Amygdala (tissue), 56 donors: ENCODE measurements at places on chromosomes 13 and 19.

DNA sequence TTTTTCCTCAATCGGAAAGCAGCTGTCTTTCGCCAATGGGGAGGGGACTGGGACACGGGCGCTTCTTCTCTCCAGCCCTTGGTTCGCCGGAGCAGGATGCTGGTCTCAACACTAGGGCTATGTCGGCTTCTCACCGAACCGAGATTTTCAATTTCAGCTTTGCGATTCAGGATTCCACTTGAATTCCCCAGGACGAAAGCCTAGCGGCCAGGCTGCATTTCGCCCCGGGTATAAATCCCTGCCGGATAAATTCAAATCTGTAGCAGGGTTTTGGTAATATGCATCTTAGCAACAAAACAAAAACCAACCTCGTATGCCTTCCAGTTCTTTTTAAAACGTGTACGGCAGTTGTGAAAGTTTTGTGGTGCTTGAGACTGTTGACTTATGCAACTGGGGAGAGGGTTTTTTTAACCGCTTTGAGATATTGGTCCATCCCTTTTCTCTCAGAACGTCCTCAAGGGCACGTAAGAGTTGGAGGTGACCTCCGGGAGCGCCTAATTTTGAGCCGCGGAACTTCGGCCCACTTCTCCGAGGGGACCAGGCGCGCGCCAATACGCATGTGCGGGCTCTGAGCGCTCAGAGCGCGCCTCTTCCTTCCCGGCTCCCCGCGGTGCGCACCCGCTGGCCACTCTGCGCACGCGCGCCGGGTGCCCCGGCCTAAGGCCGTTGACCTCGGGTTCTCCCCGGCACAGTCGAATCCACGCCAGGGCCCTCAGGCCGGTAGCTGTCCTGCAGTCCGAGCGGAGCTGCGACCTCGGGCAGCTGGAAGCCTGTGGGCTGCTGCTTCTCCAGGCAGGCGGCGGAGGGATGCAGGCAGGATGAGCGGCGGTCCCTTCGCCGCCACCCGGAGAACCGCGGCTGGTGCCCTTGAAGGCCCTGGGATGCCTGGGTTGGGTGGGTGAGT is 7.6 kb downstream of the POU4F1 start:
- DNase-seq, result no peak

DNA sequence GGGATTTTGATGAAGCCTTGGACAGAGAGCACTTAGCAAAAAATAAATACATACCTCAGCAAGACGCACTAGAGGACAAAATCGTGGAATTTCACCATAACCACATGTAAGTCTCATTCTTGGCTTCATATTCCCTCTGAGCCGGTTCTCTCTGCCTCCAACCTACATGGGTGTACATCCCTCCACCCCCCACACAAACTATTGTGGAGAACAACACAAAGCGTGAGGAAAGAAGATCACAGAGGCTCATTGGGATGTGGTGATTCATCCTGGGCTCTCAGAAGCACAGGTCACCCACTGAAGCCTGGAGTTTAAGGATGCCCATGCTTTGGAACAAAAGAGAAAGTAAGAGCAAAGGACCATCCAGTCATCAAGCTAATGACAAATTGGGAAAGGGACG is 192.2 kb downstream of the STK24 start:
- no peak for DNase-seq

GRCh38 chr13:74774264-74774663 is 640.1 kb upstream of the KLF12 start:
- no peak for DNase-seq

GRCh38 chr19:38759590-38760003 is 13.7 kb downstream of the LGALS7 start:
- DNase-seq, result no peak

- no peak for DNase-seq
Measured at GRCh38 chr19:3135961-3136683, at the start of gene GNA15. Gene GNA15, plus strand, starts transcription at chr19:3136033. Its CDS starts 418 bp downstream, at chr19:3136451.

DNA sequence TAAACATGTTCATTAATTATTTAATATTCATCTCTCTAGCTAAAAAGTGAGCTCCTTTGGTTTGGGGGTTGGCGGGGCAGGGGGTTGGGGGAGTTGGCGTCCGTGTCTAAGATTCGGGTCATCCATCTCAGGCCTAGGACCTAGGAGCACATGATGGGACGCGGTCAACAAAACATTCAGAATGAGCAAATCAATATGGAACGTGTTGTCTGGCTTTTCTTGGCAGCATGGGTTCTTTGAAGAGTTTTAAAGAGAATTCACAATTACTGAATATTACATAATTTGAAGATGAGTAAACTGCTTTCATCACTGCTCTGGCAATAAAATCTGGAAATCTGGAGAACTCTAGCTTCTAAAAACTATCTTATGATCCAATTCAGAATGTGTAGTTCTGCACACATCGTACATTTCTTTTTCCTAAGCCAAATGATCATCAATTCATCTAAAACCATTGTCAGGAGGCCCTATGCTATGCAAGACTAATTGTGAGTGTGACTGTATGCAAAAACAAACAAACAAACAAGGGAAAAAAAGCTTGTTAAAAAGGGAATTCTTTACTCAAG is 5.4 kb upstream of the ARGLU1 start:
- no peak for DNase-seq

DNA sequence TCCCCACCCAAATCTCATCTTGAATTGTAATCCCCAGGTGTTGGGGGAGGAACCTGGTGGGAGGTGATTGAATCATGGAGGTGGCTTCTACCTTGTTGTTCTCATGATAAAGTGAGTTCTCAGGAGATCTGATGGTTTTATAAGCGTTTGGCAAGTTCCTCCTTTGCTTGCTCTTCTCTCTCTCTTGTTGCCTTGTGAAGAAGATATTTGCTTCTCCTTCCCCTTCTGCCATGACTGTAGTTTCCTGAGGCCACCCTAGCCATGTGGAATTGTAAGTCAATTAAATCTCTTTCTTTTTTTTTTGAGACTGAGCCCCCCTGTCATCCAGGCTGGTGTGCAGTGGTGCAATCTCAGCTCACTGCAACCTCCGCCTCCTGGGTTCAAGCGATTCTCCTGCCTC is 34.4 kb downstream of the VSTM1 start:
- no peak for DNase-seq

DNA sequence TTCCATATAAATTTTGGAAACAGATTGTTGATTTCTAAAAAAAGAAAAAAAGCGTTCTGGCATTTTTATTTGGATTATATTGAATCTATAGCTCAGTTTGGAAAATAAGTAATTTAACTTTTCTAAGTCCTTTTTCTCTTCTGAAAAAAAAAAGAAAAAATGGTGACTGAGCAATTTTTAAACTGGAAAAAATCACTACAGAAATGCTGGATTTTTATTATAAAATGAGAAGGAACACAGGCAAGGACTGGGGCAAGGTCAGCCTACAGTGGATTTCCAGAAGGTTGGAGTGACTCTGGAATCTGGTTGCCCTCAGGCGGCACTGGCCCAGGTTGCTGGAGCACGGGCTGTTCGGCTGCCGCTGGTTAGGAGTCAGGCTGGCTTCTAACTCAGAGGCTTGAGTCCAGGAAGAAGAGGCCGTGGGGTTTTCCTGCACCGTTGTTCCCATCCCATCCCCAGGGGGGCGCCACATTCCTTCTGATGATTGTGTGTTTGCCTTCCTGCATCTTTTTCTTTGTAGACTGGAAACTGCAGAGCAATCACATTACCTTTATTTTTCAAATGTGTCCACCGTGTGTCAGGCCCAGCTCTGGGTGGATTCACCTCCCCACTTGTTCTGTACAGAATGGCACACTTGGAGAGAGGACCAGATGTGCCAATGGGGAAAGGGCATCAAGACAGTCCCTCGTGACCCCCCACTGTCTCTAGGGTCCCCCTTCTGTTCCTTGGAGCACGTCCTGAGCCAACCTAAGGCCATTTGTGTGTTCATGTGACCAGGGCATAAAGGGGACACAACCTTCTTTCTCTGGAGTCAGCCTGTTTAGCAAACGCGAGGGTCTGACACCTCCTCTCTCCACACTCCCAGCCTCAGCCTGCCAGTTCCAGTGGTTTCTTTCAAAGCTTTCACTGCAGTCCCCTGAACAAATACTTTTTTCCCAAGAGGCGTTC is 44.5 kb upstream of the GTF3A start:
- DNase-seq, result peak; percentile 11

- DNase-seq, result no peak
Measured at GRCh38 chr19:21910318-21910717, 74.3 kb upstream of the ZNF43 start.

- DNase-seq, result no peak
Measured at GRCh38 chr13:20708216-20708615, 4.7 kb downstream of the IL17D start.

- no peak for DNase-seq
Measured at GRCh38 chr19:56405062-56405461, 930 bp downstream of the ZNF583 start.

DNA sequence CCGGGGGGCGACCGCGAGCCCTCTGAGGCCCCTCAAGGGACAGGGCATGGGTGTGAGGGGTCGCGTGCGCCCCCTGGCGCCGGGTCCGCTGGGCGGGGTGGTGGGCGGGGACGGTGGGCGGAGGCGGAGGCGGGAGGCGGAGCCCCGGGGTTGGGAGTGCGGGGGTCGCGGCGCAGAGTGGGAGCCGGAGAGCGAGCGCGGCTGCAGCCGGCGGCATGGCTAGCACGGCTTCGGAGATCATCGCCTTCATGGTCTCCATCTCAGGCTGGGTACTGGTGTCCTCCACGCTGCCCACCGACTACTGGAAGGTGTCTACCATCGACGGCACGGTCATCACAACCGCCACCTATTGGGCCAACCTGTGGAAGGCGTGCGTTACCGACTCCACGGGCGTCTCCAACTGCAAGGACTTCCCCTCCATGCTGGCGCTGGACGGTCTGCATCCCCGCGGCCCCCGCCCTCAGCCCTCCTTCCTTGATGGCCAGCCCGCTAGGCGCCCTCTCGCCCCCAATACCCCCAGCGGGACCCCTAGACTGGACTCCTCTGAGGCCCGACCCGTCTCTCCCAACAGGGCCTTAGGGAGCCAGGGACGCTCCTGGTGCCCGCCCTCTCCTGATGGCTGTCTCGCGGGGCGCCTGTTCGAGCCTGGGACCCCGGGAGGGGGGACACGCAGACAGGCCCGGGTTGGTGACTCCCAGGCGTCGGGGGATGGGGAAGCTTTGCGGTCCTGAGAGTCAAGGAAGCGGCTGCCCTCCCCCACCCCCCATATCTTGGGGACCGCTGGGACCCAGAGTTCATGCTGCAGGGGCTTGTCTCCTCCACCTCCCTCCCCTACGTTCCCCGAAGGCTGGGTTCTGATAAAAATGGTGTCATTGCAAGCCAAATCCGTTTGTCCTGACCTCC is at the start of gene CLDN10:
TSS of gene CLDN10 (plus strand) at position 182 of the 903 bp plus-strand sequence. CDS start at position 216, 34 bp downstream.
- peak; percentile 22 for DNase-seq

DNA sequence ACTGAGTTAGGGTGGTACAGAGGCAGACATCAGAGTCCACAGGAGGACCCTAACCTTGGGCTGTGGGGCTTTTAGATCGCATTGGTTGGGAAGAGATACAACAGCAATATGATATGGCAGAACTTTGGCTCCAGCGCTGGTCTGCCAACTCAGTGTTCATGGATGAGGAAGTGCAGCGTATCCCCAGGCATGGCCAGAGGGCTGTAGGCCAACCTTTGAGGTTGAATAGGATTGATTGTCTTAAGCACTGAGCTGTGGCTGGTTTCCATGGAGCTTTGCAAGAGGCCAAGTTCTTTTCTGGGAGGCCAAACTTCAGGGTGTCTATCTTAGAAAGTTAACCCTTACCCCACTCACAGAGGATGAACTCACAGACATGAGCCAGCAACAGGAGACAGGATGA is 144.1 kb upstream of the TMTC4 start:
- DNase-seq, result no peak

DNA sequence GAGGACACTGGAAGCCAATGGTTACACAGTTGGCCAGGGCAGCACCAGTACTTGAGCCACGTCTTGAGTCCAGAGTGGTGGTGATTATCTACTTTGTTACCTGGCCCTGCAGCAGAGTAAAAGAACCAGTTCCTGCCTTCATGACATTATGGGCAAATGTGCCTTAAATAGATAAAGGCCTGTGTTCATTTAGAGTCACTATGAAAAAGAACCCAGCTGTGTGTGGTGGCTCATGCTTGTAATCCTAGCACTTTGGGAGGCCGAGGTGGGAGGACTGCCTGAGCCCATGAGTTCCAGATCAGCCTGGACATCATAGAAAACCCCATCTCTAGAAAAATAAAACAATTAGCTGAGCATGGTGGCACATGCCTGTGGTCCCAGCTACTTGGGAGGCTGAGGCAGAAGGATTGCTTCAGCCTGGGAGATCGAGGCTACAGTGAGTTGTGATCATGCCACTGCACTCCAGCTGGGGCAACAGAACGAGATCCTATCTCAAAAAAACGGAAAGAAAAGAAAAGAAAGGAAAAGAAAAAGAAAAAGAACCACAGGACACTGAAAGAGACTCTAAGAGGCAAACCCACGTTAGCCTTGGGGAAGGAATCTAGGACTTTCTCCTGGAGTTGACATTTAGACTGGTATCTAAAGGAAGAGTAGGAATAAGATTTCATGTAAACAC is 3.4 kb upstream of the IRF2BP1 start:
- no peak for DNase-seq

DNA sequence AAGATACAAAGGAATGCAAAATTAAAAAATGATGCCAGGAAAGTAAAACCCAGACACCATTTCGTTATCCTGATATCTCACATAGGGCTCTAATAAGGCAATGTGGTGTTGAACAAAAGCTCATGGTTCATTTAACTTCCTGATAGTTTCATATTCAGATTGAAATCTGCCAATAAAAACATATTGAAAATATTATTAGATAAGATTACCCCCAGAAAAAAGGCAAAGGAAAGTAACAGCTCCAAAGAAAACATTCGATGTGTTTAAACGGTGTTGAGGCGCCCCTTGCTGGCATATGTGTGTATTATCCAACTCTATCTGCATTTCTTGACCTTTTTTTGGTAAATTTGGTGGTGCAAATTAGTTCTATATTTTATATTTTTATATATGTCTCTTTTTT is 75.9 kb downstream of the ESD start:
- DNase-seq, result peak; percentile 7

GRCh38 chr13:35984776-35985453 is 146.3 kb downstream of the DCLK1 start:
- no peak for DNase-seq

DNA sequence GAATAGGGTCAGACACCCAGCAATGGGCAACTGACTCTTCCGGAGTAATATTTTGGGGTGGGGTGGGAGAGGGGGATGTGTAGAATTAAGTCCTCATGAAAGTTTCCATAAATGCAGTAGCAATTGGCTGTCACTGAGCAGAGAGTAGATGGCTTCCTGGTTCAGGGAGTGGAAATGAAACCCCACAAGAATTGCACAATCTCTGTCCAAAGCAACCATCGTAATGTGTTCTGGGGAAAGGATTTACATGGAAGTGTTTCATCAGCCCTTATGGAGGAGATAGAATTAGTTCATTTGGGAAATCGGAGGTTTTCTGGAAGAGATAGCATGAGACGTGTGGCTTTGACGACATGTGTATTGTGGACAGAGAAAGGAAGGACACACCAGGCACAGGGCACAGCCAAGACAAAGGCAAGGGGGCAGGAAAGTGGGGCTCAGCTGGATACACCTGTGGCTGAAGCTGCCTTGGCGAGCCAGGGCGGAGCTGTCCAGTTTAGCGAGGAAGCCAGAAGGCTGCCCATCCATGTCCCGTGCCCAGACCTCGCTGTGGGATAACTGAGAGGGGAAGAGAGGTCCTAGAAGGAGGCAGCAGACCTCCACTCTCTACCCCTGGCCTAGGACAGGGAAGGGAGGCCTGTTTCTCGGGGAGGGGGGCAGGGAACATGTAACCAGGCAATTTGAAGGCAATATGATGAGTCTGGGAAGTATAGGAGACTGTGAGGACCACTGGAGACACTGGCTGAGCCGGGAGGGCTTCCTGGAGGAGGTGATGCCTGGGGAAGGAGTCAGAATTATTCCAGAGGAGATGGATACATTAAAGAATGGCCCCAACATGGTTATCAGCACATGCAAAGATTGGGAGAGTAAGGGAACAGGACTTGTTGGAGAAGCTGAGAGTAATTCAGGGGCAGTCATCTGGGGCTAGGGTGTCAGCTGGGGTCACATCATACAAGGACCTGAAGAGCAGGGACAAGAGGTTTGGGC is 2.6 kb upstream of the CLEC4G start:
- no peak for DNase-seq
